ENCODE measurements at places on chromosomes 16 and 17. TPM values are rescaled to one million over a fixed set of nuclear protein-coding genes. Genes with fewer than 3 reads are reported as not detected.

Gene CIITA
- 35.0 TPM for polyA plus RNA-seq

Gene PHLPP2
- polyA plus RNA-seq = 3.8 TPM

DNA sequence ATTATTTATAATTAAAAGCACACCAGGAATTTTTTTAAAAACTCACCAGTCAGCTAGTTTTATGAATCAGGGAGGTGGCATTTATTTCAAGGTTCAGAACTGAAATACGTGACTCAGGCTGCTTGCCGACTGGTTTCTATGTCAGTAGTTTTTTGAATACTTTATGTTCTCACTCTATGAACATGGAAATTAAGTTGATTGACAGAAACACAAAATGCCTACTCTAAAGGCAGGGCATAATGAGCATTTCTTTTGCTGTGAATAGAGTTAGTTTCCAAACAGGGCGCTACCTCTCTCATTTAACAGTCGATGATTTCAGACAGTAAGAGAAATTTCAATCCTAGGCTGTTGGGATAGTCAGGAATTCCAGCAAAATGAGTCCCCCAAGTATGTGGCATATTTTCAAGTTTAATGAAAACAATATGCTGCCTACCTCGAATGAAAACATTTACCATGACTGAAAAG lies 6.7 kb downstream of the HS3ST3B1 start:
- H3K36me3 ChIP-seq = no peaks in the 10 kb centered on the region
- no peak for DNase-seq
- H3K27me3 ChIP-seq = peaks cover 8% of the 10 kb centered on the region
- H3K27ac ChIP-seq = no peak overlapping the region
- H3K4me3 ChIP-seq = no peak overlapping the region

GRCh38 chr17:30345527-30346075 lies 11.7 kb upstream of the TMIGD1 start:
- no peak overlapping the region for H3K27ac ChIP-seq
- no peak for DNase-seq
- no peaks in the 10 kb centered on the region for H3K36me3 ChIP-seq

GRCh38 chr16:18942061-18942460 lies 15.9 kb upstream of the SMG1 start:
- no peak overlapping the region for H3K27ac ChIP-seq
- peaks cover 8% of the 10 kb centered on the region for H3K4me1 ChIP-seq
- DNase-seq = no peak
